GM10248 (cell line): ENCODE measurements at places on chromosomes 5 and 9.

- no peak for DNase-seq
Observed at GRCh38 chr5:17944046-17944445, 309.8 kb downstream of the TAF11L14 start.

GRCh38 chr9:128051932-128052709, 15.0 kb downstream of the NAIF1 start:
- DNase-seq: no peak

DNA sequence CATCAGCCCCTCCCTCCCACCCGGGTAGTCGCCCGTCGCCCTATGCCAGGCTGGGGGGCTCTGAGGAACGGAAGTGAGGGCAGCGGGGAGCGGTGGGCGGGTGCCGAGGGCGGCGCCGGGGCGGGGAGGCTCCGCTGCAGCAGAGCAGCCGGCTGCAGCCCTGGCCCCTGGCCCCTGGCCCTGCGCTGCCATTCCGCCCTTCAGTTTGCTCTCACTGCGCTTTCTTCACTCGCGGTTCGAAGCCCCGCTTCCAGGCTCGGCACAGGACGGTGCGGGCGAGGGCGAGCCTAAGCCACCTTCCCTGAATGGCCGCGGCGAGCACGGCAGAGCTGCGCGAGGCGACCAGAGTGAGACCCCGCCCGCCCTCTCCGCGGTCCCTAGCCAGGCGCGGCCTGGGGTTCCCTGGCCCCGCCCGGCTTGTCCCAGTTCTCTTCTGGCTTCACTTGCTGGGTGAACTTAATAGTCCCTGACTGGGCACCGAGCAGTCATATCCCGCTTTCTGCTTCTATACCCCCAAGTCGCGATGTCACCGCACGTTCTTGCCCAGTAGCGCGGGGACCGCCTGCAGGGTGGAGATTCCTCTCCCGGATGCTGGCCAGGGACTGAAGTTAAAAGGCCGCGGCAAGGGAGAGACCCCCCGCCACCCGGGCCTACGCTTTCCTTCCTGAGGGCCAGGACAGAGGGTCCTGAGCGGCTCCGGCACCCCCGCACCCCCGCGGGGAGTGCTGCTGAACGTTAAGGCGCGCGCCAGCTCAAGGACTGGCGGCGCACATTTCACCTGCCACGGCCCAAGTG, 623 bp upstream of the TRIM36 start:
- DNase-seq: no peak

DNA sequence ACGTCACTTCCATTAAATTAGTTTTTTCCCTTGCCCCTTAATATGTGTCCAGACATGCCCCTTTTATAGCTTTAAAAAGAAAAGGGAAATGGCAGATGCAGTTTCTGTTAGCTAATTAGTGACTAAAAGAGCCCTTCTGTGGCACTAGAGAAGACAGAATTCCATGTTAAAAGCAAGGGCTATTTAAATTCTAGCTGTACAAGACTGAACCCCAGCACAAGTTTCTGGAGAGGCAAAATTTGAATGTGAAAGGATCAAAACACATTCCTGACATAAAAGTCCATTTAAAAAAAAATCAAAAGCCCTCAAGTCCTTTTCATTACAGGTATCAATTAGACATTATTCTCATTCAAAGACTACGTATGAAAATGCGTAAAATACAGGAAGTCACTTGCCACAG, 78.7 kb downstream of the HAPLN1 start:
- no peak for DNase-seq

DNA sequence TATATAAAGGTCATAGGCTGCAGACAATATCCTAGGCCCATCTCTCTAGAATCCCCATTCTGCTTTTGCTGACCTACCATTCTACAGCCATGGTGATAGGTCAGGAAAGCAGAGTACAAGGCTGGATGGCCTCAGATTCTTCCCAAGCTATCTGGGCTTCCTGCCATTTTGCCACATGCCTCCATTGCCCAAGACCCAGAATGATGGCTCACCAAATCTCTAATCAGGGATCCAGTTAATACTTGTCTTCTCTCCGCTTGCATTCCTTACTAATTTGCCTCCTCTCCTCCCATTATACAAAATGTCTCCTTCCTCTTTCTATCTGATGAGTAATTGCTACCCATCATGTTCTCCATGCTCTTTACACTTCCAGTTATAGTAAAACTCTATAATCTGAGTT, 22.7 kb upstream of the NDUFS4 start:
- no peak for DNase-seq

GRCh38 chr9:68896486-68896885, 117.4 kb downstream of the PRKACG start:
- no peak for DNase-seq

- no peak for DNase-seq
Observed at GRCh38 chr9:16954040-16954439, 83.6 kb upstream of the BNC2 start.

DNA sequence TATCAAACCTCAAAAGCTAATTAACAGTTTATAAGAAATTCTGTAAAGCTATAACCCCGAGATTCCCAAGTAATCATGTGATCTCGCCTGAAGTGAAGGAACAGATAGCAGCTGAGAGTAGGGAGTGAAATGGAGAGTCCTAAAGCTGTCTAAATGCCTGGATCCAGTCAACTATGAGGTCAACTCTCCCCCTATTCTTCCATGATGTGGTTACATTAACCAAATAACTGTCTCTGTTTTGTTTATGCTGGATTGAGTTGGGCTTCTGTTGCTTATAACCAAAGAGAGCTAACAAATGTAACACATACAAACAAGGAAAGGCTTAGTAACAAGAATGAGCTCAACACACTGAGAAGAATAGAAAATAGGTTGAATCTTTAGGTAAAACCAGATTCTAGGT, 41.6 kb downstream of the GKAP1 start:
- DNase-seq: no peak

GRCh38 chr5:137217599-137218200, 281.4 kb downstream of the SPOCK1 start:
- no peak for DNase-seq
